ENCODE measurements at places on chromosomes 12 and 14.
A peak's percentile ranks its signal among the peaks of the same experiment; 100 is the strongest.

- DNase-seq: no peak
These were observed 16.6 kb upstream of the LRTM2 start for GRCh38 chr12:1803736-1804135.

- DNase-seq: peak; percentile 24
These were observed 55.8 kb downstream of the SRRM4 start for GRCh38 chr12:119036878-119037825.

DNA sequence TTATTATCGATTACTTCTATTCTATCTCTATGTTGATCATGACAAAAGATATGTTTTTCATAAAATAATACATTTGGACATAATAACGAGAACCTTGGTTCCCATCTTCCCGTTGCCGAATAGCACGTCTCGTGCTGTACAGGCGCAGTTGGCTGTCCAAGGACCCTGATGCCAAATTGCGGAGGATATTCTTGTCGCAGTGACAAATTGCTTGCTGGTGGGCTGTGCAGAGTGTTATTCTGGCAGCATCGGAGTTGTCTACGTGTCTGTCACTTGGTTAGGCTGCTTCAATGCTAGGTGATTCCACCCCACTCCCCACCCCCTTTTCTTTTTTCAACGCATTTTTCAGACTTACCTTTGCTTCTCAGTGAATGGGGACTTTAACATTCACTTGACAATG lies 546.8 kb downstream of the PRKD1 start:
- DNase-seq: no peak

- DNase-seq: no peak
These were observed 1.5 kb downstream of the GSTZ1 start for GRCh38 chr14:77322250-77322902.

DNA sequence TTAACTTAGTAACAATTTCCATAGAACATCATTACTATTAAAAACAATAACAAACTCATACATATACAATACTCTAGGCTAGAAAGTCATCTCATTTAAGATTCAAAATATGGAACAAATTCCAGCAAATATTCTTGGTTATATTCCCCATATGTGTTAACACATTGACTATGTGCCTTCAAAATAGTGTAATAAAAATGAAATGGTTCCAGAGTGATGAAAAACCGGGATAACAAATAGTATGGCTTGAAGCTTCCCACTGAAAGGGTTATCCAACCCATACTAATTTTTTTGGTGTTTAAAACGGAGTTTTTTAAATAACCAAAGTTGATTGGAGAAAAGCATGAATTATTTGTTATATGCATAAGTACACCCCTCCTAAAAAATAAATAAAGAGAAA lies 5.3 kb downstream of the LRIG3 start:
- no peak for DNase-seq

GRCh38 chr12:130119241-130119861 lies 42.9 kb upstream of the FZD10 start:
- no peak for DNase-seq

DNA sequence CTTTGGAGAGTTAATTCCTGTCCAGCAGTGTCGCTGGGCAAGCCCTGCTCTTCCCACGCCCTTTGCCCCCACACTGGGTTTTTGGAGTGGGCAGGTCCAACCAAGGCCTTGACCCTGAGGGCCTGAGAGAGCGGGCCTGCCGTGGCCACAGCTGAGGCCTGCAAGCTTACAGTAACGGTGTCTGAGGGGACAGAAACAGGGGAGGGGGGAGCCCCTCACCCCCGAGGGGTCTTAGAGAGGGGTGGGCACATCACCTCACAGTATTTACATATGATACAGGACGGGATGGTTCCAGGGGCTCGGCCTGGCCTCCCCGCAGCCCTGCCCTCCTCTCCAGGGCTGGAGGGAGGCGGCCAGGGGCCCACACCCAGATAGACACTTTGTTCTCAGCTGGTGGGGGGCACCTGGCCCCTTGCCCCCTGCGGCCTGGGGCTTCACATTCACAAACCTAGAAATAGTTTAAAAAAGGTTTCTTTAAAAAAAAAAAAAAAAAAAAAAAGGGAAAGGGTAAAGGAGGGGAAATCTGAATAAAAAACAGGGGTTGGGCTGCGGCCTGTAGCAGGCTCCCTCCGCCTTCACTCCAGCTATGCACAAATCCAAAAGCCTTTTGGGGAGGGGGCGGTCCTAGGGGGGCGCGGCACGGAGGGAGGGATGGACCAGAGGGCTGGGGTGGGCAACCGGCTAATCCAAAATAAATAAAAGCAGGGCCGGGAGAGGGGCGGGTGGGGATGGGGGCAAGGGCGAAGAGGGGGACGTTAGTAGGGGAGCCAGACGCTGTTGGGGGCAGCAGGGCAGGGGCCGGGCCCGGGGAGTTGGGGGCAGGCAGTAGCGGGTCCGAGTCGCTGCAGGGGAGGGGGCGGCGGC lies 14.8 kb upstream of the PLA2G1B start:
- no peak for DNase-seq

- DNase-seq: no peak
These were observed 69.1 kb downstream of the ASCL4 start for GRCh38 chr12:107843351-107844311.

GRCh38 chr14:33590891-33591630 lies 359.8 kb downstream of the EGLN3 start:
- no peak for DNase-seq

- DNase-seq: no peak
These were observed 6.2 kb upstream of the ATP6V0A2 start for GRCh38 chr12:123705935-123706334.

DNA sequence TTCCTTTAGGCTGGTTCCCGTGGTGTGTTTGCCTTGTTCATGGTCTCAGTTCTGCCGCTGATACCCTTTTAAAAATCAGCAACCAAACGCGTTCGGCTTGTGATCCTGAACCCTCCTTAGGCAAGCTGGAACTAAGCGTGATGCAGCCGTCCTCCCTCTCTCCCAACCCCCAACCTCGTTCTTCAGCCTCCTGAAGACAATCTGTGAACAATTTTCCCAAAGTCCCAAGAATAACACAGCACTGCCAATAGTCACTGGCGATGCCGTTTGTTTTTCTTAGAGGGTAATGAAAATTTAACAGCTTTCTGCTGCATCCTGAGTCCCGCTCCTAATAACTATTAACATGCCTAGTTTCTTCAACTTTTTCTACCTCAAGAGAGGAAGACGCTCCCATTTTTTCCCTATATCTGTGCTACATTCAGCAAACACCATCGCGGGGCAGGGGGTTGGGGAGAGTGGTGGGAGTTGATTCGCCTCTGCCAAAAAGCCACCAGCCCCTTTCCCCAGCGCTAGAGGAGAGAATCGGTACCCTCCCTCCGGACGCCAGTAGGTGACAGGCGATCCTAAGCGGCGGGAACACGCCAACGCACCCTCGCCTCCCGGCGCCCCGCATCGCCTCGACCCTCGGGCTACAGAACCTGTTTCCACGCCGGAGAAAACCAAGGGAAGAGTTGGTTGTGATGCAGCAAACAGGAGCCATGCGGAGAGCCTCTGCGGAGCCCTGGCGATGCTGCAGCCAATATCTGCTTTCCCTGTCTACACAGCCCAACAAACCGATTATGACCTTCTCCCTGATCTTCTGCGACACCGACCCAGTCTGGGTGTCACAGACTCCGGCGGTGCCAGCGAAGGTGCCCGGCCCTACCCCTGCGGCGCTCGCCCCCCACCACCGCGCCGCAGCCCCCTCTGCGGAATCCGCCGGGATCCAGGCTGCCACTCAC lies 752 bp downstream of the PRICKLE1 start:
- peak; percentile 35 for DNase-seq

- DNase-seq: no peak
These were observed 73.0 kb downstream of the NINJ2 start for GRCh38 chr12:590206-590750.

DNA sequence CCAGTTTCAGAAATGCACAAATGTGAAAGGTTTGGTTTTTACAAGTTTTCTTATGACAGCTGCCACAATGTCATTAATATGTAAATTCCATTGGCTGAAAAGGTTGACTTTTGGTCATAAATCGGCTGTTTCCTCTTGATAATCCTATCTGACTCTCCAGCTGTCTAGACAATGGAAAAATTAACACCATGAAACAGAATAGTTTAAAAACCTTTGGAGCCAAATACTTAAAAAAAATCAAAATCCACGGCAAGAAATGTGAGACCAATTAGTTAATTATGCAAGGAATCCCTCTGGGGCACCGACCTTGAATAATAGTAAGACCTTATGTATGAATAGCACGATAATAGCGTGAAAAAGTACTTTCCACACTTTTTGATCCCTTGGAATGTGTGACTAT lies 138.0 kb downstream of the ZNF664 start:
- DNase-seq: no peak

DNA sequence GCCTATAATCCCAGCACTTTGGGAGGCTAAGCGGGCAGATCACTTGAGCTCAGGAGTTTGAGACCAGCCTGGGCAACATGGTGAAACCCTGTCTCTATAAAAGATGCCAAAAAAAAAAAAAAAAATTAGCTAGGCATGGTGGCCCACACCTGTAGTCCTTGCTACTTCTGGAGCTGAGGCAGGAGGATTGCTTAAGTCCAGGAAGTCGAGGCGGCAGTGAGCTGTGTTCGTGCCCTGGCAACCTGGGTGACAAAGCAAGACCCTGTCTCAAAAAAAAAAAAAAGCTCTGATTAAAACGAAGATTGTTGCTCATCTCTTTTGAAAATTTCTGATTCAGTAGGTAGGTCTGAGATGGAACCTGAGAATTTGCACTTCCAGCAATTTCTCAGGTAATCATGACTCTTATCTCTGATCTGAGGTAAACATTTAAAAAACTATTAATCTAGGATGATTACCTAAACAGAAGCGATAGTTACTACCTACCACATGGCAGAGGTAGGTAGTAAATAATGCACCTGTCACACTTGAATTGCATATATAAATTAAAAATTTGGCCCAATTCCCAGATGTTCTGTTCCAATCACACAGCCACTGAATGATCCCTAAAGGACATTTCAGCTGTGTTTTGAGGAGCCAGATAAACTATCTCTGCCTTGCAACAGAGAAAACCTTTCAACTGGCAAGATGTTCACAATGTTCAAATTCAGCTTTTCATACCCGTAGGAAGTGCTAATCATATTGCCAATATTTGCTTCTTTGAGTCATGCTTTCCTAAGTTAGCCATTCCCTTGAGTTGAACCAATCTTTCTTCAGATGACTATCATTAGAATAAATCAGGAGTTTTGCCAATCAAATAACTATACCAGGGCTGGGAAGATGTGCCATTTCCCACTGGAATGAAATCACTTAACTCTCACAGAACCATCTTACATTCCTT lies 4.2 kb upstream of the TEP1 start:
- DNase-seq: no peak

DNA sequence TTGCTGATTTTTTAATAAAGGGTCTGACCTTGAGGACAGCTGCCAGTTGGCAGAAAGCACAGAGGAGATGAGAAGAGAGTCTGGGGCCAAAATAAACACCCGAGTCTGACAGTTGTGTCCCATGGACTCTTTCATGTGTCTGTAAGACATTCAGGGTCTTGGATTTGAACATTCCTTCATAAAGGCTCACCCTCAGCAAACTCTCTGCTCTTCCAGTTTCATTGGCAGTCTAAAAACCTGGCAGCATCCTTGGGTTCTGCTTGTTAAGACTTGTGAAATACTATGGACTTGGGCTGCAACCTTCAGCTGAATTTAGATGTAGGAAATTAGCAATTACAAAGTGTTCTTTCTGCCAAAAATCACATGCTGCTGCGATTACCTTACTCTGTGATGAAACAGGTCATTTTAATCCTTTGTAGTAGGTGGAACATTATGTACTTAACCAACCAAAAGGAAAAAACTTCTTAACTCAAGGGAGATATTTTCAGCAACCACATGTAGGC lies 32.0 kb upstream of the LMNTD1 start:
- DNase-seq: no peak

DNA sequence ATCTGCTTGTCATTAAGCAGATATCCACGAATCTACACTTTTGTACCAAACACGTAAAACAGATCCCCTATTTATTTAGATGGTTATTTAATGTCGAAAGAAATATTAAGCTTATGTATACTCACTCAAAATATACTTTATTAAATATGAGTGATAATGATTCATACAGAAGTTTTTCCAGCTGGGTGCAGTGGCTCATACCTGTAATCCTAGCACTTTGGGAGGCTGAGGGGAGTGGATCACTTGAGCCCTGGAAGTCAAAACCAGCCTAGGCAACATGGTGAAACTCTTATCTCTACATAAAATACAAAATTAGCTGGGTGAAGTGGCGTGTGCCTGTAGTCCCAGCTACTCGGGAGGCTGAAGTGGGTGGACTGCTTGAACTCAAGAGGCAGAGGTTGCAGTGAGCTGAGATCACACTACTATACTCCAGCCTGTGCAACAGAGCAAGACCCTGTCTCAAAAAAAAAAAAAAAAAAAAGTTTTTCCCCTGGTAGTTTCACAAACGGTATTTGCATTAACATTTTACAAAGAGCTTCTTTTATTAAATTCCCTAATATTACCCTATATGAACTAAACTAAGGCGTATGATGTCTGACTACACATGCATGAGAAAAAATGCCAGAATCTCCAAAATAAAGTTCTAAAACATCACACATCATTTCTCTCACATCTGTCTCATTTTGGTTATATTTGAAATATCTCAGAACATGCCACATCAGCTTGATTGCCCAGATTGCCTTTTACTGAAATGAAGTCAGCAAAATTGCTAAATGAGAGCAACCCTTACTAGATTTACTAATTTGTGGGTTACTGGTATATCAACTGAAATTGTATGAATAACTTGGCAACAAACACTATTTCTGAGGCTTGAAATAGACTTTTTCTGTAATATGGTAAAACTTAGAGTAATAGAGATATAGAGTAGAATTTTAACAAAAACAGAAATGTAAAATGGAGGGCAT lies 74.9 kb downstream of the PAWR start:
- no peak for DNase-seq

GRCh38 chr12:116125956-116126566 lies 151.4 kb downstream of the MED13L start:
- DNase-seq: no peak

DNA sequence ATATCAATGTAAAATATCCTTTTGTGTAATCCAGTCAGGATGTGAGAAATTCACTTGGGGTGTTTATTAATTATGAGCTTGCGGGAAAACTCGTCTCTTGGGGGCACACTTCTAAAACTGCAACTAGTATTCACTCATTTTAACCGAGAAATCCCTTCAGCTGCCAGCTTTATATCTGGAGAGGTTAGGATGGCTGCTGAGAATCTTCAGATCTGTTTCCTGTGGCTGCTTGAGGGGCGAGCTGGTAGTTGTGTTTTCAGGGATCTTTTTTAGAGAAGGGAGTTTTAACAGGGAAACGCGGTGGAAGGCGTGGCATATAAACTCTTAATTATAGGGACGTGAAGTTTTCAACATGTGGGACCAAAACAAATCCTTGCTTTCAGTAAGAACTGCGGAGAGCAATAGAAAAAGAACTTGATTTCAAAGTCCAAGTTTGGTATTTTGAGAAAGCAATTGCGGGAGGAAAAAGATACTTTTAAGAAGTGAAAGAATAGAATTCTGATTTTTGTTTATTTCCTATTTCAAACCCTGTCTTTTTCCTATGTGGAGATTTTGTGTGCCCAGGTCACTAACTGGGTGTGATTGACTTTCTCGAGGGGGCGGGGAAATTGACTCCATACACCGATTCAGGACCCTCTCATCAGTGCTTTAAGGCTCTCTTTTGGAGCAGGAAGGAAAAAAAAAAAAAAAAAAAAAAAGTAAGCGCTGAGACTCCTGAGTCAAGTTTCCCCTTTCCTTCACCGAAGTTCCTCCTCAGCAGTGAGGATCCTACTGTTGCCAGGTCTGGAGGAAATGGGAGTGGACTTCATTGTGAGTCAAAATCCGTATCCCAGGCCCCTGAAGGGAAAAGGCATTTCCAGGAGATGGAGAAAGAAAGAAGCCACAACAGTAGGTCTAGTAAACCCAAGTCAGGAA lies 1.1 kb downstream of the PPFIBP1 start:
- DNase-seq: no peak

GRCh38 chr12:106971065-106971464 lies 15.4 kb downstream of the TMEM263 start:
- no peak for DNase-seq

Measured in posterior cingulate gyrus (tissue), 11 donors.